Activated CD4-positive, alpha-beta T cell treated with anti-CD3 and anti-CD28 coated beads, Interleukin-2, amount 50 U/mL, for 48 hours (primary cell): ENCODE measurements at places on chromosomes 3 and 15.

DNA sequence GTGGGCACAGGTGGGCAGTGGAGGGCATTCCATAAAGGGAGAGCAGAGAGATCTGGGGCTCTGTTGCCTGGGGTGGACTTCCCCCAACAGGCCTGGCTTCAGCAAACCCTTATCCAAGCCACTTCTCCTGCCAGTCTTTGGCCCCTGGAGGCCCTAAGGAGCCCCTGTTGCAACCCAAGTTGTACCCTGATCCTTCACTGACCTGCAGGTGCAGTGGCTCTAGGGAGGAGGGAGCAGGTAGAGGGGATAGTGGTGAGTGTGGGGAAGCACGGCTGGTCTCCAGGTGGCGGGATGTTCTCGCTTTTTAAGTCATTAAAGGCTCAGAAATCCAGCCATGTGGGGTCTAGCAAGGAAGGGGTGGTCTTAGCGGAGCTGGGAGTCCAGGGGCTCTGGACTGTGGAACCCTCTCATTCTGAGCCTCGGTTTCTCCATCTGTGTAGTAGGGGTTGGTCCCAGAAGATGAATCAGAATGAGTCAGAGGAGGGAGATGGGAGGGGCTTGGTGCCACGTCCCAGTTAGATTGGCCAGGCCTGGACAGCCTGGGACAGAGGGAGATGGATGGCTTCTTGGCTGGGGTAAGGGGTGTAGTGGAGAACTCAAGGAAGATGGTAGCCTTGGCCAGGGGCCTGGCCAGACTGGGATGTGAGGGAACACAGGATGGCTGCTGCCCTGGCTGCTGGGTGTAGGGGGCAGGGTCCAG is 2.6 kb downstream of the ZBTB47 start:
- DNase-seq: no peak

DNA sequence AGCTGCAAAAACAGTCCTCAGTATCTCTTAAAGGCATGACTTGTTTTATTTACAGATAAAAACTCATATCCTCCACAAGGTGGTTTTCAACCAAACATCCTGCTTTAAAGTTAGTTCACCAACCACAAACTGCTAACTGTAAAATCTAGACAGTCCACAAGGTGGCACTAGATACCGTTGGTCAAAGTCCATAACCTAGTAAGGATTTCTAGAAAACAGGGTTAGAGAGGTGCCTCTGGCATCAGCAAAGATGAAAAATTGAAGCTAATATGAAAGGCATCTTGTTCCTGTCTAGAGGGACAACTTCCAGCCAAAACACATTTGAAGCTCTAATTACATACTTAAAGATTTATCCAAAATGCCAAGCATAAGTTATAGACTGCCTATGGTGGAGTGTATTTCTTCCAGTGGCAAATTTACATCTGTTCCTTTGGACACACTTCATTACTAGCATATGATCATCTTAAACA is 56.0 kb downstream of the ZMAT3 start:
- DNase-seq: peak; percentile 30

DNA sequence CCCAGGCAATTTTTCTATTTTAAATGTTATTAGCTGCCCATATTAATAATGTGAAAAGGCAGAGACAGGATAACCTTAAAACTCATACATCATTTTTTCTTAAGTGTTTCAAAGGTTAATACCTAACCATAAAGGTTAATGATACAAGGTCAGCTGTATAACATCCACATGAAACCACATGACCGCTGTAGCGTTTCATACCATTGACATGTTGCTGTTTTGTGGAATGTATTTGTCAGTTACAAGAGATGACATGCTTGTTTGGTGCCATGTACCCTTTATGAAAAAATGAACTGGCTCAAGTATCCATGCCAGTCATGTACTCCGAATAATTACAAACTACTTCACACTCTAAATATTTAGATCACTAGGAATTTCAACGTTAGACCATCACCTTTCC is 207.4 kb downstream of the FMN1 start:
- DNase-seq: no peak

GRCh38 chr3:155093261-155093660 is 13.1 kb downstream of the MME start:
- no peak for DNase-seq

GRCh38 chr15:60373327-60373726 is 24.5 kb downstream of the ANXA2 start:
- no peak for DNase-seq

DNA sequence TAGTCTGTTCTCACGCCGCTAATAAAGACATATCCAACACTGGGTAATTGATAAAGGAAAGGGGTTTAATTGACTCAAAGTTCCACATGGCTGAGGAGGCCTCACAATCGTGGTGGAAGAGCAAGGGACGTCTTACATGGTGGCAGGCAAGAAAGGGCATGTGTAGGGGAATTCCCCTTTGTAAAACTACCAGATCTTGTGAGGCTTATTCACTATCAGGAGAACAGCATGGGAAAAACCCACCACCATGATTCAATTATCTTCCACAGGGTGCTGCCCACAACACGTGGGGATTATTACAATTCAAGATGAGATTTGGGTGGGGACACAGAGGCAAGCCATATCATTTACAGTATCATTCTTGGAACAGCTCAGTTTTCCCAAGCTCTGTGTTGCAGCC is 268.0 kb downstream of the SUCLG2 start:
- peak; percentile 14 for DNase-seq

DNA sequence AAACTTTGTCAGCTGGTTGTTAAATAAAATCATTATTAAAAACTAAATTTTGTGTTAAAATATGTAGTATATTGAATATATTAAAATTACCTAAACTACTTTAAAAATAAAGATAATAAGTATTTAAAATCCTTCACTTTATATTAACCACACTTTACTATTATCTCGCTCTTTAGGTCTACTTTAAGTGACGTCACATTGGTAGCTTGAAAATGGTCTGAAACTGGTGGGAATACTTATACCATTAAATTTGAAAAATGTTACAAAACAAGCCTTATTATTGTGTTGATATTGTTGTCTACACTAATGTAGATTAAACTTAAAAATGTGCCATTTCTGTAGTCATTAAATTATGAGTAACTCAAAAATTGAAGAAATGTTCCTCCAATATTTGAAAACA is 77.6 kb downstream of the ZIC4 start:
- no peak for DNase-seq

DNA sequence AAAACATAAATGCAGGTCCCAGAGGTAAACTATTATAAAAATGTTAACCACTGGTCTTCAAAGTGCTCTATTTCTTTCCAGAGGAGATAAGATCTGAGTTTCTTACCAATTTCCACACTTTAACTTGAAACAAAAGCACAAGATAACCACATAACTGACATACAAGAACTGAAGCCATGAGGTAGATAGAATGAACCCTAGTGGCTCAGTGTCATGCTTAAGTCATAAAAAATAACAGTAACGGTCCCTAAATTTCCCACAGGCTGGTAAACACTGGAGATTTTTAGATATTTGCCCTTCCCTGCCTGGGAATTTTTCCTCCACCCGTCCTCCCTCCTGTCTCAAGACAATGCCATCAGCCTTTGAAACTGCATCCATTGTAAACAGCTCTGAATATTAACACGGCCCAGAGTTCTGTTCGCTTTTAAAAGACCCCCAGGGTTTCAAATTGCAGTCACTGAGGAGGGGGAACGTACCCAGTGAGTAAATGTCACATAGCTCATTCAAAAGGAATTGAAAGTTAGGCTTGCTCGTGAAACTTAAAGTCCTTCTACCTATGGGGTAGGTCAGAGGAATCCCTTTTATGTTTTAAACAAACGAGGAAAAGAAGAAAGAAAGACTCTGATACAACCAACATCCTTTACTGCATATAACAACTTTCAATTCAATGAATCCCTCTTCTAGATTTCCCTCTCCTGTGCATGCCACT is 5.7 kb downstream of the LRIG1 start:
- no peak for DNase-seq

DNA sequence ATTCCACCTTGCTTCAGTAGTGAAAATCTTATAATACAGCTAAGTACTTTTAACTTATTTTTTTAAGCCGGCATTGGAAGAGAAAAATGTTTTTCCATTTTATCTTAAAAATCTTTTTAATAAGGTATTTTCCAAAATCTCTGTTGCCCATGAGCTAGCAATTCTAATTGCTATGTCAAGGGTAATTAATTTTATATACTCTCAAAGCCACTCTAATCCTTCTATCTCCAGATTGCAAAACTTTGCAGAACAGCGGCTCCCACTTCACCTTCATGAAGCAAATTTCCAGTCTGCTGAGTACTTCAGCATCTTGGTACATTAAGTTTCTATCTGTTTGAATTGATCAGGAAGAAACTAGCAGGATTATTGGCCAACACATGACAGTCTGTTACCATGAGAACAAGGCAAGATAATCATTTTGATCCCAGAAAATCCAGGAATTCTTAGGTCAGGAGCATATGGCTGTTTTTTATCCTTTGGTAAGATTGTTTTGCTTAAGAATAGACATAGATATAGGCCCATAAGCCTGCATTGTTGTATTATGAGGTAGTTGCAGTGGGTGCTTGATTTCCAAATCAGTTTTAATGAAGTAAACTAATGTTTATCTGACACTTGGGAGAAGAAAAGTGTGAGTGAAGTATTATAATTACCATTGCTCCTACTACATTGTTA is 6.0 kb downstream of the TIPARP start:
- DNase-seq: no peak
